NCI-H2029 treated with DMSO at 0.1 percent for 48 hours (cell line): ENCODE measurements at places on chromosomes 4 and X.

- DNase-seq = no peak
Measured at GRCh38 chrX:112677167-112677566, 2.6 kb downstream of the LHFPL1 start.

- no peak for DNase-seq
Measured at GRCh38 chrX:29744966-29745365, 470.4 kb upstream of the MAGEB2 start.

DNA sequence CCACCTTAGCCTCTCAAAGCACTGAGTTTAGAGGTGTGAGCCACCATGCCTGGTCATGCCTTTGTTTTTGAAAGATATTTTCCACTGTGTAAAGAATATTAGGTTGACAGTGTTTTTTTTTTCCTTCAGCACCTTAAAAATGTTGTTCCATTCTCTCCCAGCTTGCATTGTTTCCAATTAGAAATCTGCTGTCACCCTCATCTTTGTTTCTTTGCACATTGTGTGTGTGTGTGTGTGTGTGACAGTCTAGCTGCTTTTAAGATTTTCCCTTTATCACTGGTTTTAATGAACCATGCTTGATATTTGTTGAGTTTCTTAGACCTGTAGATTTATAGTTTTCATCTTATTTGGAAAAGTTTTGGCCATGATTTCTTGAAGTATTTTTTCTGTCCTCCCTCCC lies 79.0 kb upstream of the NKX1-1 start:
- DNase-seq = no peak

GRCh38 chrX:12383196-12383595 lies 244.9 kb downstream of the FRMPD4 start:
- DNase-seq = no peak

DNA sequence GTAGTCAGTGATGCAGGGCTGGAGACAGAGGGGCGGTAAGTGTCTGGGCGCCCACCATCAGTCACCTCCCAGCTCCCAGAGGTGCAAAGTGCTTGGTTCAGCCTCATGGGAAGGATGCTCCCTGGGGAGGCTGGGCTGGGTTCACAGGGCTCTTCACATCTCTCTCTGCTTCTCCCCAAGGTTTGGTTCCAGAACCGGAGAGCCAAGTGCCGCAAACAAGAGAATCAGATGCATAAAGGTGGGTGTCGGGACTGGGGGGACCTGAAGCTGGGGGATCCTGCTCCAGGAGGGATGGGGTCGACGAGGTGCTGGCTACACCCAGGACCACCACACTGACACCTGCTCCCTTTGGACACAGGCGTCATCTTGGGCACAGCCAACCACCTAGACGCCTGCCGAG lies 10.1 kb downstream of the SHOX start:
- no peak for DNase-seq

GRCh38 chr4:1013225-1014073 lies 2.0 kb downstream of the FGFRL1 start:
- no peak for DNase-seq

DNA sequence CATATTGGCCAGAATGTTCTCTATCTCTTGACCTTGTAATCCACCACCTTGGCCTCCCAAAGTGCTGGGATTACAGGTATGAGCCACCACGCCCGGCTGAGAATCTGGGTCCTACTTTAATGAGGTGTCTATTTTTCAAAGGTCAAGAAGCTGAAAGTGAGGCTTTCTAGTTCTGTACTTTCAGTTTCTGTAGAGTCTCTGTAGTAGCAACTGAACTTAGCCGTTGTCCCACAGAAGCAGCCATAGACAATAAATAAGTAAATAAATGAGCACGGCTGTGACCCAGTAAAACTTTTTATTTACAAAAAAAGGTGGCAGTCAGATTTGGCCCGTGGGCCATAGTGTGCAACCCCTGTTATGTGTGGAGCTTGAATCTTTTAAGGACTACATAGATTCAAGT lies 92.0 kb downstream of the FNIP2 start:
- DNase-seq = no peak

DNA sequence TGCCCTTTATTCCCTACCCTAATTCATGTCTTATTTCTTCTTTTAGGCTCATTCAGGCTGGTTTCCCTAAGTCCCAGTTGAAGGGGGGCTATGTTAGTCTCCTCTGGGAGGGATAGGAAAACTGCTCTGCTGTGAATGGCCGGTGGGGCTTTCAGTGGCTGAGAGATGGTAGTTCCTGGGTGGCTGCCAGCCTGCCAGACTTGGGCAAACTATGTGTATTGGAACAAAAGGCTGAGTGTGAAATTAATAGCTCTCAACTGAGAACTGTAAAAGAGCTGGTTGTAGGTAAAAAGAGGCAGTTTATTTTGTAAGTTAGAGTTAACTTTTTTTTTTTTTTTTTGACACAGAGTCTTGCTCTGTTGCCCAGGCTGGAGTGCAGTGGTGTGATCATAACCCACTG lies 28.8 kb downstream of the ARHGAP10 start:
- peak; percentile 76 for DNase-seq

GRCh38 chr4:53717064-53717549 lies 125.8 kb upstream of the LNX1 start:
- DNase-seq = no peak

DNA sequence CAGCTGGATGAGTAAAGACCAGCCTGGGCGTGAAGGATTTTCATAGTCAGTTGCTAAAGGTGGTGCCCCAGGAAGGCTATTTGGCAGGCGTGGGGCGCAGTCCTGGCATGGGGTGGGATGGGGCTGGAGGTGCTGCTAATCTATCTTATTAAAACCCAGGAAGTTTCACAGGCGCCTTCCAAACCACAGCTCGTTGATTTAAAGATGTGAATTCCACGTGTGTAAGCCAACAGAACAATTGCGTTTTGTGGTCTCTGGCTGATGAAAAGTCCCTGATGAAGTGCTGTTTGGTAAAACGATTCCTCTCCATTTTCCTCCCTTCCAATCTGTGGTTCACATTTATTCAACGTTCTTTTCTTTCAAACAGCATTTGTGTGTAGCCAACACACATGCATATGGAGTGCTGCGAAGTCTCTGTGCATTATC lies 105.0 kb downstream of the TBL1X start:
- no peak for DNase-seq

DNA sequence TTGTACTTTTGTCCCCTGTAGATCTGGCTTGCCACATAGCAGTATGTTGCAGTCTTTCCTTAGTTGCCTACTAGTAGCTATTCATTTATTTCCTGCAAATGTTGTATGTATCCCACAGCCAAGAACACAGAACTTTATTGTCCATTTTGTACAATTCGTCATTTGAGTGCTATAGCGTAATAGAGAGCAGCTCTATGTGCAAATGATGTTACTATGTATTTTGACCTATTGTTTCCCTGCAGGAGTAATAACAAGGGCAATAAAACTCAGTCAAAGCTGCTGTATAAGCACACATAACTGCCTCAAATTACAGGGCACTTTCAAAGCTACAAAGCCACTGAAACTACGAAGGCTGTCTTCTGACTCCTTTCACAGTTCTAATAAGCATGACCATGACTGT lies 48.1 kb downstream of the NRK start:
- DNase-seq = no peak

- no peak for DNase-seq
Measured at GRCh38 chr4:99763635-99764101, 53.0 kb upstream of the DAPP1 start.

- no peak for DNase-seq
Measured at GRCh38 chr4:37693030-37693429, 6.9 kb upstream of the RELL1 start.

GRCh38 chr4:91611782-91612181 lies 692.0 kb upstream of the GRID2 start:
- no peak for DNase-seq

GRCh38 chrX:153637121-153638040 lies 9.6 kb upstream of the DUSP9 start:
- no peak for DNase-seq

- DNase-seq = no peak
Measured at GRCh38 chr4:27616166-27616565, 755.5 kb downstream of the STIM2 start.

- no peak for DNase-seq
Measured at GRCh38 chr4:143207555-143207954, 22.8 kb downstream of the USP38 start.

DNA sequence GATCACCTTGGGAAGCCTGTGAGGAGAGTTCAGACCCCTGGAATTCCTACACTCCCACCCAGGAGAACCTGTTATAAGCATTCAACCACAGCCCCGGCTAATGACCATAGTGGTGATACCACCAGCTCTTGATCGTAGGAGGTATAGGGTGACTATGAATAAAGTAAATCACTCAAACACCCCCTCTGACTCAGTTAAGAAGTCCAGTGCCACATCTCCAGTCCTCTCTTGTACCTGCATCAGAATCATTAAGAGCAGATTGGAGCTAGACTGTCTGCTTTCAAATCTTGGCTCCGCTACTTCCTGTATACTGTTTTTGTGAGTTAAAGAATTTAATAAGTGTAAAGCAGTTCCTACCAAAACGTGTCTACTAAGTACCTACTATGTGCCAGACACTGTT lies 565.1 kb upstream of the DIPK2B start:
- DNase-seq = no peak

GRCh38 chr4:41572516-41572915 lies 34.6 kb downstream of the LIMCH1 start:
- DNase-seq = no peak

GRCh38 chr4:149353241-149353640 lies 462.4 kb downstream of the IQCM start:
- no peak for DNase-seq

DNA sequence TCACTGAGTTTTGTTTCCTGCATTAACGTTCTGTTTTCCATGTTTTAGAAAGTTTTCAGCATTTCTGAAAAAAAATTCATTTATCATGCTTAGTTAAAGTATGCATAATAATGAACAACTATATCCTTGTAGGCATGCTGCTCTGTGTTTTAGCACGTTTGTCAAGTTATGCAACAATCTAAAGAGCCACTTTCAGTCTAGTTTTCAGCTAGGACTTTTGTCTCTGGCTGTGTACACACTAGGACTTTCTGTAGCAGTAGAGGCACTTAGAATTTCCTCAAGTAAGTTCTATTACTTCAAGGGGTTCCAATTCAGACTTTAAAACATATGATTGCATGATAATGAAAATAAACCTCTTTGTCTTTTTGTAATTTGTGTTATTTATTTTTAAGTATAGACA lies 12.4 kb downstream of the DCAF8L1 start:
- no peak for DNase-seq

GRCh38 chr4:76752861-76753501 lies 145.0 kb downstream of the SOWAHB start:
- no peak for DNase-seq

DNA sequence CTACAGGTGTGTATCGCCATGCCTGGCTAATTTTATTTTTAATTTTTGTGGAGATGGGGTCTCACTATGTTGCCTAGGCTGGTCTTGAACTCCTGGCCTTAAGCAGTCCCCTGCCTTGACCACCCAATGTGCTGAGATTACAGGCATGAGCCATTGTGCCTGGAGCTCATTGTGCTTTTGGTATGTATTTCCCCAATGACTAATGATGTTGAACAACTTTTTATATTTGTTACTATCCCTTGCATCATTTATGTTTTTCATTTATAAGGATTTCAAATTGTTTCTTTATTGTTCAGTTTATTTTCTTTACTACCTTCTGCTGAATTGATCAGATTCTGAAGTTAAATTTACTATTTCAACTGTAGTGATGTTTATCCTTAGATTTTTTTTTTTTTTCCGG lies 199.7 kb downstream of the CEP135 start:
- DNase-seq = no peak
